Stimulated activated CD8-positive, alpha-beta memory T cell treated with anti-CD3 and anti-CD28 coated beads, Interleukin-4, amount 100 ng/mL, for 4 hours (primary cell): ENCODE measurements at places on chromosomes 7 and 10.

DNA sequence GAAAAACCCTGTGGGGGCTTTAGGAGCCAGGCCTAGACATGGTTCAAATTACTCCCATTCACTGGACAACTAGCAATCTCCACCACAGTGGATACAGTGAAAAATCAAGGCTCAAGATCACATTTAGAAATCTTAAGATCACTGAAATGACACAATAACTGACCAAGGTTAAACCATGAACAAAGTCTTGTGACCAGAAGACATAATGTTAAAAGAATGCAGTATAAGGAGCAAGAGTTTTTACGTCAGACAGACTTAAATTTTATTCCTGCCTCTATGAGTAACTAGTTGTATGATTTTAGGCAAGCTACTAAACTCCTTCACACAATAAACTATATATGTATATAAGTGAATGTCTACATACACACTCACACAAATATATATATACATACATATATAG, 68.5 kb downstream of the MICU1 start:
- DNase-seq = no peak

- DNase-seq = no peak
Observed at GRCh38 chr7:114900127-114900526, 21.8 kb upstream of the MDFIC start.

GRCh38 chr10:93818086-93818485, 60.4 kb downstream of the LGI1 start:
- no peak for DNase-seq

- DNase-seq = no peak
Observed at GRCh38 chr10:6254201-6254600, 51.5 kb downstream of the PFKFB3 start.

- no peak for DNase-seq
Observed at GRCh38 chr7:84841809-84842208, 345.0 kb downstream of the SEMA3D start.

DNA sequence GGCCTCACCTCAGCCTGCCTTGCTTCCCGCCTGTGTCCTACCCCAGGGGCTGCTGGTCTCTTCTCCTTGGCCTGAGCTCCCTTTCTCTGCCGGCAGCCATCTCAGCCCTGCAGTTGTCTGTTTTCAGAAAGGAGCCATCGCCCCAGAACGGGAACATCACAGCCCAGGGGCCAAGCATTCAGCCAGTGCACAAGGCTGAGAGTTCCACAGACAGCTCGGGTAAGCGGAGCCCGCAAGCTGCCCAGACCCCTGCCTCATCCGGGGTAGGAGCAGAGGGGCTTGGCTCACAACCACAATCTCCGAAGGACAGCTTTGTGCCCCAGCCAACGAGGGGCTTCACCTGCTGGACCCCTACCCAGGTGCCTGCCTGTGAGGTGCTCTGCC, 5.3 kb upstream of the DEPP1 start:
- no peak for DNase-seq

- no peak for DNase-seq
Observed at GRCh38 chr10:70834441-70835151, 18.8 kb downstream of the SGPL1 start.

- DNase-seq = no peak
Observed at GRCh38 chr7:50147951-50148808, 55.1 kb upstream of the ZPBP start.

DNA sequence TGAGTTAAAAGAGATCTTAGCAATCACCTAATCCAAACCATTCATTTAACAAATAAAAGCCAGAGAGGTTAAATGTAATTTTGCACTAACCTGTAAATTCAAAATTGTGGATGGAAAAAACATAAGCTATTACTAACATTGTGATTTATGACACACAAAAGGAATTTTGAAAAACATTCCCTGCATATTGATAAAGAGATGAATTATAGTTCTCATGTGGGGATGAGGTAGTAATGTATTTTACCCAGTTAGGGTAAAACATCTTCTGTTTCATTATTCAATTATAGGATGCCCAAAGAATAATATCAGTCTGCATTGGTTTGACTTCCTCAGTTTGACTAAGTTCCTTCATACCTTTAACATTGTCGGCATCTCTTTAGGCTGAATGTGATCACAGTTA, 561.3 kb downstream of the PHTF2 start:
- no peak for DNase-seq
